ENCODE measurements at places on chromosomes 1 and 21.

DNA sequence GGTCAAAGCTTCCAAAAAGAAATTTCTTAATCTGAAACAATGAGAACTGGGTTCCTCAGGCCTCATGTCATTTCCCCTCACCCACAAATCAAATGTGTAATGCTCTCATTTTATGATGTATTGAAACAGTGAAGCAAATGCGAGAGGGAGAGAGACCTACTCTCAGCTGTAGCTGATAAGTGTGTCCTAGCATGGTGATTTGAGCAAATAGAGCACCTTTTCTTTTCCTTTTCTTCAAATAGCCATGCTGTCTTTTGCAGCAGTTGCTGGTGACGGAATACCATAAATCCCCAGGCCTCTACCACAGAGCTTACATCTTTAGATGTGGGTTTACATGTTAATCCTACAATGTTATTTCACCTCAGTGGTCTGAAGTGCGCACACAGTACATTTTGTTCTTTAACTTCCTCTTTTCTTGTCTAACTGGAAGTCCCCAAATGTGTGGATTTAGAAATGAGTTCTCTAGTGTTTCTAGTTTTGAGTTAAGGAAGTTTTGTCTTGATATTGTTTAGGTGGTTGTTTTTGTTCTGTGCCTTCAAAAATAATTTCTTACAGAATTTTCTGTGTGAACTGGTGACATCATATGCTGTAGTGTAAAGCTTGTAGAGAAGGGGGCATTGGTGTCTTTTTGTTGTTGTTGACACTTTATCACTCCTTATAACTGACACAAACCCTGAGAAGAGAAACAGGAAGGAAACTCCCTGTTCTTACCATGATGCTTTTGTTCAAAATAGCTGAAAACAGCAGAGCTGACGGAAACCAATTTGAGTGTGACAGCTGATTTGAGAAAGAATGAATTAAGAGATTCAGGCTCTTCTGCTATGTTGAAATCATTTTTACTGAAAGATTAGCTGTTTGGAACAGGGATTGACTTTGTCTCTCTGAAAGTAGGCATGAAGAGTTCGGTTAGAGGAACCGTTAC is 12.2 kb downstream of the SMAP2 start:
- peak; percentile 53 for DNase-seq

- DNase-seq = peak; percentile 92
Measured at GRCh38 chr1:207811920-207812720, 60.3 kb downstream of the CD46 start.

DNA sequence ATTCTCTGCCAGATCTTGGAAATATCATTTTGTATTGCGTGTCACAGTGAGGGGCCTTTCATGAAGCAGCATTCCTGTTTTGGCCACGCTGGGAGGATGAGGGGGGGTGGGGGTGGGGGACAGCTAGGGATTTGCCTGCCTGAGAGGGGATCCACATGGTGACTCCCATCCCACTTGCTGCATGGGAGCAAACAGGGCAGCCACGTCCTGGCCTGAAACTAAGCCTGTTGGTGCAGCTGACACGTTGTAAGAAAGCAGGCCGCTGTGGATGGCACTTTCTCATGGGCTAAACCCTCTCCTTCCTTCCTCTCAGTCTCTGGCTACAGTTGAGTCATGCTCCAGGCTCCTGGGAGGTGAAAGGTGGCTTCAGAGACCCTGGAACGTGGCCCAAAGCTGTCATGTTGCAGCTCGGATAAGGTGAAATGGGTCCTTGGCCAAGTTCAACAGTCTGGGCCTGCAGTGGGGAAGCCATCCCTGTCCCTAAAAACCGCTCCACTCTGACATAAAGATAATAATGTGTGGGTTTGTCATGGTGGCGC is 346.7 kb upstream of the VAMP3 start:
- DNase-seq = no peak

GRCh38 chr1:151159373-151159772 is 2.9 kb downstream of the TNFAIP8L2 start:
- DNase-seq = no peak

GRCh38 chr1:25003457-25004190 is 73.5 kb upstream of the RUNX3 start:
- DNase-seq = no peak

DNA sequence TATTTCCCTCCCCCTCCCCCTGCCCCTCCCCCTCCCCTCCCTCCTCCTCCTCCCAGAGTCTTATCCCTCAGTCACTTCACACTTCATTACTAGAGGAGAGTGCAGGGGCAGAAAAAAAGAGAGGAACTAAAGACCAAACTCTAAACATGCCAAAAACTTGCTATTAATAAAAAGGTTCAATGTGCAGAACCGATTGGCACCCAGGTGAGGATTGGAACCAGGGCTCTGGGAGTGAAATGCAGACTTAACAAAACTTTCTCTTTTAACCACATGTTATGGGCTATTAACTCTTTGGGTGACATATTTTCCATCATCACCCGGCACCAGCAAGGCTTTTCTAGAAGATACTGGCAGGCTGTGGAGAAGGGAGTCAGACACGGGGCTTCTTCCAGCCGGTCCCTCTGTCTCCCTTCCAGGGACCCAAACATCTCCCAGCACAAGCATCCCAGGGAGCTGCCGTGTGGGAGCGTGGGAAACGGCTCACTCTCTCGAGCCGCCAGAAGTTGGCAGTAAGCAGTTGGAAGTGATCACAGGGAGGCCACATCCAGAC is 13.6 kb downstream of the NID1 start:
- peak; percentile 59 for DNase-seq

GRCh38 chr1:246157516-246157915 is 349.6 kb downstream of the SMYD3 start:
- no peak for DNase-seq

- DNase-seq = no peak
Measured at GRCh38 chr1:178500091-178500770, 3.5 kb upstream of the CLEC20A start.

DNA sequence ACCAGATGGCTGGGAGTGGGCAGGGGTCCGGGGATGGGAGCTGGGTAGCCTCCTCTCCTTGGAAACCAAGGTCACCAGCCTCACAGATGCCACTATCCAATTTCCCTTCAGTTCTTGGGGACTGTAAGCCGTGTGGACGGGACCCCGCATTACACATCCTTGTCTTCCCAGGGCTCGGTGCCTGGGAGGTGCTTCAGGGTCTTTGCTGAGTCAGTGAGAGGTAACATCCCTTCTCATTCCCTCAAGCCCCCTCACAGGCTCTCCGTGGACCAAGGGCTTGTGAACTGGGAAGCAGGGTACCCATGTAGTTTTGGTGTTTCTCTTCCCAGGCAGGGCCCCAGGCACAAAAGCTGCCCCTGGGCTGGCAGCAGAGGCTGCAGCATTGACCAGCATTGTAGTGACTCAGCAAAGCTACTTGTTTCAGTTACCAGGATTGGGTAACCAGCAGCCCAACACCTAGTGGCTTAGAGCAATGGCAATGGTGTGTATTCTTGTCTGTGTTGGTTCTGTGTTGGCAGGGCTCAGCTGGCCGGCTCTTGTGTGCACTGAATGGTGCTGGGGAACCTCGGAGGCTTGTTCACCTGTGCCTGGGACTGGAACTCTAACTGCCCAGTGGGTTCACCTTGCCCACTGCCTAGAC is 24.6 kb upstream of the PCBP3 start:
- no peak for DNase-seq

GRCh38 chr1:204733289-204733688 is 47.8 kb upstream of the LRRN2 start:
- no peak for DNase-seq

GRCh38 chr1:243580072-243580471 is 270.0 kb downstream of the AKT3 start:
- no peak for DNase-seq

DNA sequence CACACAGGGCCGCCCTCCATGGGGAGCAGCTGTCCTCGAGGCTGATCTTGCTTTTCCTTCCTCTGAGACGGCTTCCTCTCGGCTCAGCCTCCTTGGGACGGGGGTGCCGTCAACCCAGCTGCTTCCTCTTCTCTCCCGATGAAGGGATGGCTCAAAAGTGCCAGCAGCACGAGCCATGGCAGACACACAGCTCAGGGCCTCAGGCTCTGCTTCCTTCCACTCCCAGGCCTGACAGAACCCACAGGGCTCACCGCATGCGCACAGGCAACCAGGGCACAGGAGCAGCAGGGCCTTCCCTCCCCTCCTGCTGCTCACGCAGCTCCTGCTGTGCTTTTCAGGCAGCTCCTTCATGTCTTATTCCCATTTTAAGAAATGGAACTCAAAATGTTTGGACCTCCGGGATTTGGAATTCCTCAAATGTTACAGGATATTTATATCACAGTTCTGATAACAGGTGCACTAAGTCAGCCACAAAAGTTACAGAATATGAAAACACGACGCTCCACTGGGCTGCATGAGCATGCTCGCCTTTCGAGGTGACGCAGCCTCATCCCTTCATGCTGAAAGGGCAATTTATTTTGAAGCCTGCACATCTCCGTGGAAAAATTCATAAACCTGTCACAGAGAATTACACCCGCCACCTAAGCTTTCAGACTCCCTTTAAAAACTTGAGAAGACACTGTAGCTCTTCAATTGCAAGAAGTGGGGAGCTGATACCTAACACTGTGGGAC is 84.4 kb downstream of the HSF2BP start:
- peak; percentile 73 for DNase-seq

GRCh38 chr21:35737449-35737848 is 322.9 kb downstream of the SETD4 start:
- no peak for DNase-seq

- no peak for DNase-seq
Measured at GRCh38 chr1:12629511-12629956, 11.5 kb upstream of the DHRS3 start.

DNA sequence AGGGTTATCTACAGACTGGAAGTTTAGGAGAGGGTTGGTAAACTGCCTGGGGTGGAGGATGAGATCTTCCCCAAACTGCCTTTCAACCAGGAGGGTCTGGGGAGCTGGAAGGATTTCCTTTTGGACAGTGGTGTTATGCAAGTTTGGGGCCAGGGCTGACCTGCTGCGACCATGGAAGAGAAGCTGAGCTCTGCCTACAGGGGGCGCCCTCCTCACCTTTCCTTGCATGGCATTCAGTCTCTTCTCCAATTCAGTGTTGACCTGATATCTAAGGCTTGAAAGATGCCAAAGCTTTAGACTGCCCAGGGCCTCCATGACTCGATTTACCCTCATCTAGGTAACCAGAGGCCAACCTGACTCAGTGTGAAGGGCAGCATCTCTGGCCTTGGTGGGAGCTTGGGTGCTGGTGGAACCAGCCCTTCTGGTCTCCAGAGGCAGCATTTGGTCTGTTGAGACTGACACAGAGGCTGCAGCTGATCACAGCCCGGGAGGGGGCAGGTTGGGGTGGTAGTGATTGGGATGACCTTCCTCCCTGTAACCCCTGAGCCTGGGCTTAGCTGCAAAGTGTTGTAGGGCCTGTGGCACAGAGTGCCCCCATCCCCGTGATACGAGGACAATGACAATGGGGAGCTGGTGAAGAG is 170.0 kb downstream of the GRIK3 start:
- DNase-seq = no peak

GRCh38 chr21:45318146-45318555 is 30.5 kb upstream of the POFUT2 start:
- DNase-seq = no peak

DNA sequence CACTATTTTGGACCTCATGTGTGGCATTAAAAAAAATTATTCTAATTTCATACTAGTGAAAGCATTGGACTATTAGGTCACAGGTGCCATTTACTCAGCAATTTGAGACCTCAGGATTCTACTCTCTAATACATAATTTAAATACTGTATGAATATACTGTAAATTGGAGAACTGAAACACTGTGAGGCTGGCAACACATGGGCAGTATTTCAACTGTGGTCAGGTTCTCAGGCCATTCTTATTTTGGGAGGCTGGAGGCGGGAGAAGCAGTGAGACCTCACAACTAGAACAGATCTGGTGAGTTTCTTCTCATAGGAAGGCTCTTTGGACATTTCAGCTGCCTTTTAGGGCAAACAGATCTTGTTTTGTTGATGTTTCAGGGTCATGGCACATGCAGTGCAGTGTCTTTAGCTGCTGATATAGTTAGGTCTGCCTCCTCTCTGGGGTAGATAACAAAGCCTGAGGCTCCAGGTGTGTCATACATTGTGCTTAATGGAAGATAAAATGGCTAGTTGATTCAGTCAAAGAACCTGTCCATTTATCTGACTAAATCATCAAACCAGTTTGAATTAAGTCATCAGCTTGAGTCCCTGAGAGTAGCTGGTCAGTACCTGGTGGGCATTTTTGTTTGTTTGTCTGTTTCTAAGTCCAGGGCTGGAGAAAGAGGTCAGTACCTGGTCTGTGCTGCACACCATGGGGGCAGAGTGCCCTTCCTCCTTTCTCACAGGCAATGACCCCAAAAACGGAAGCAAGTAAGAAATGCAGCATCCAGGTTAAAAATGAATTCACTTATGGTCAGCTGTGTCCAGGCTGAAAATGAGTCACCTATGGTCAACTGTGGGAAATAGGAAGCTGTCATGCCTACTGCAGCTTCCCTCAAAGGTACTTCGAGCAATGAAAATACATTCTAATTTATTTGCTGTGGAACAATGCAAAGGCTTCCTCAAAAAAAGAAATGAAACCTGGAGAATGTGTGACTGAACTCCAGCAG is 216.2 kb downstream of the SDCCAG8 start:
- no peak for DNase-seq

GRCh38 chr1:201471772-201472171 is 2.8 kb upstream of the PHLDA3 start:
- DNase-seq = no peak

- DNase-seq = no peak
Measured at GRCh38 chr1:153745417-153745816, 17.6 kb downstream of the INTS3 start.

GRCh38 chr21:40615505-40616376 is 231.2 kb downstream of the DSCAM start:
- no peak for DNase-seq

DNA sequence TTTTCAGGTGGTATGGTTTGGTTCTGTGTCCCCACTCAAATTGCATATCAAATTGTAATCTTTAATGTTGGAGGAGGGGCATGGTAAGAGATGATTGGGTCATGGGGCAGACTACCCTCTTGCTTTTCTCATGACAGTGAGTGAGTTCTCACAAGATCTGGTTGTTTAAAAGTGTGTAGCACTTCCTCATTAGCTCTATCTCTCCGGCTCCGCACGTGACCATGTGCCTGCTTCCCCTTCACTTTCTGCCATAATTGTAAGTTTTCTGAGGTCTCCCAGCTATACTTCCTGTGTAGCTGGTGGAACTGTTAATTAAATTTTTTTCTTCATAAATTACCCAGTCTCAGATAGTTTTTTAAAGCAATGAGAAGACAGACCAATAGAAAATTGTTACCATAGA is 843.2 kb downstream of the AMY1C start:
- no peak for DNase-seq

DNA sequence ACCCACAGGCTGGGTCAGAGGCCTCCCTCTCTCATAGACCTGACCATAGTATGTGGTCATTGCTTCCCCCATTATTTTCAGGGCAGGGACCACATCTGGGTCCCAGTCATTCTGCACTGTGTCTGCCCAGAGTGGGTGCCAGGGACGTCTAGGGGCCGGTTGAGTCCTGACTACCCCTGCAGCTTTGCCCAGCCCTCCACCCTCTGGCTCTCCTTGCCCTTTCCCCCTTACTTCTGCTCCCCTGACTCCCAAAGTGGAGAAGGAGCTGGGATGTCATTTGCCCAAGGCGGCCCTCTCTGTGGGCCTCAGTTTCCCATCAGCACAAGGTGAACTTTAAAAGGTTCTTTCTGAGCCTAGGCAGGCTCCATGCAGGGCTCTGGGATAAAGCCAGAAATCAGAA is 4.3 kb upstream of the TTC22 start:
- DNase-seq = no peak
